CD4-positive, alpha-beta T cell treated with Interleukin-2 at 100 ng/mL for 4 hours (primary cell): ENCODE measurements at places on chromosomes 6 and 20.

DNA sequence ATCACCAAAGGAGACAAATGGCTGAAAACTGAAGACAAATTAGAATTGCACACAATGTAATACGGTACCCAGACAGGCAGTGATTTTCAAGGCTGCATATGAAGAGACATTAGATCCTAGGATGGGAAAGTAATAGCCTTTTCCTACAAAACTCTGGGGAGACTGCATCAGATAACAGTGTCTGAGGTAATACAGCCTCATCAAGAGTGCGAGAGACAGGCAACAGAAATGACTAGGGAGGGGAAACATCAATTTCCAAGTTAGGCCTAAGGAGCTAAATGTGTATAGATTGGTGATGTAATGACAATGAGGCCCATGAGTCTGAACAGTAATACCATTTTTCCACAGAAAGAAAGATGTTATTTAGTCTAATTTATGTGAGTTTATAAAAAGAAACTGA is 200.3 kb downstream of the HTR1B start:
- DNase-seq, result no peak

GRCh38 chr6:39228111-39228971 is 934 bp downstream of the KCNK5 start:
- no peak for DNase-seq

- no peak for DNase-seq
Measured at GRCh38 chr6:128492386-128492785, 28.0 kb downstream of the PTPRK start.

DNA sequence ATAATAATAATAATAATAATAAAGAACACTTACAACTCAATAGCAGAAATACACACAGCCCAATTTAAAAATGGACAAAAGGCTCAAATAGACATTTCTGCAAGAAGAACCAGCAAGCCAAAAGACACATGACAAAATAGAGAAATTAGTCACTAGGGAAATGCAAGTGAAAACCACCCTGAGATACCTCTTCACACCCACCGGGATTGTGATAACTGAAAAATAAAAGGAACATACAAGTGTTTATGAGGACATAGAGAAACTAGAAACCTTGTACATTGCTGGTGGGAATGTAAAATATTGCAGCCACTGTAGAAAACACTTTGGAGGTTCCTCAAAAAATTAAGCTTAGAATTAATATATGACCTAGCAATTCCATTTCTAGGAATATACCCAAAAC is 59.2 kb downstream of the ZDHHC14 start:
- no peak for DNase-seq

DNA sequence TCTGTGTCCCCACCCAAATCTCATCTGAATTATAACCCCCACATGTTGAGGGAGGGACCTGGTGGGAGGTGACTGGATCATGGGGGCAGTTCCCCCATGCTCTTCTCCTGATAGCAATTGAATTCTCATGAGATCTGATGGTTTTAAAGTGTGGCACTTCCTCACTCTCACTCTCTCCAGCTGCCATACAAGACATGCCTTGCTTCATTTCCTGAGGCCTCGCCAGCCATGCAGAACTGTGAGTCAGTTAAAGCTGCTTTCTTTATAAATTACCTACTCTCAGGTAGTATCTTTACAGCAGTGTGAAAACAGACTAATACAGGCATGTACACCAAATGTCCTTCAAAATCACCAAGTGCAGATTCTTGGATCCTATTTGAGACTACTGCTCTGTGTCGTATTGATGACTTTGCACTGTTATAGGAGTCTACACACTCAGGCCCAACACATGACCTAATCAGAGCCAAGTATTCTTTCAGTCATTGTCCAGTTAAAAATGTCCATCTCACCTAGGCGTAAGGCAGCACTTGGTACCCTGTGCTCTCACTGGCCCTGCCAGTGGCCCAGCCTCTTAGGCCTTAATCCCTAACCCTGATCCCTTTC is 52.8 kb upstream of the UST start:
- no peak for DNase-seq
